Renal pelvis (tissue), 12 donors: ENCODE measurements at places on chromosomes 11 and 22. TPM values are rescaled to one million over a fixed set of nuclear protein-coding genes. Genes with fewer than 3 reads are reported as not detected.

Gene TYR
- polyA plus RNA-seq: 0.38 TPM

Gene GSTT2B
- polyA plus RNA-seq: 13.7 TPM

Gene SEC14L6
- polyA plus RNA-seq: 11.0 TPM

Gene OR52E1
- not detected for polyA plus RNA-seq

Gene OVOL1
- polyA plus RNA-seq: 14.6 TPM

Gene SHANK3
- 19.6 TPM for polyA plus RNA-seq

Gene OR4A16
- polyA plus RNA-seq: not detected

Gene PHF21B
- 9.3 TPM for polyA plus RNA-seq

Gene TBX1
- polyA plus RNA-seq: 0.64 TPM

Gene POU2AF2
- polyA plus RNA-seq: not detected

Gene RFPL2
- 0.28 TPM for polyA plus RNA-seq

Gene LRRC4C
- 13.8 TPM for polyA plus RNA-seq

Gene OR51B4
- 0.18 TPM for polyA plus RNA-seq

Gene JHY
- 11.4 TPM for polyA plus RNA-seq

Gene RAB36
- 20.2 TPM for polyA plus RNA-seq
